ENCODE measurements at places on chromosomes 6 and 20.

GRCh38 chr20:46089167-46089416 is 670 bp downstream of the NCOA5 start:
- no peak for DNase-seq

GRCh38 chr6:91317247-91317835 is 730.5 kb upstream of the MAP3K7 start:
- no peak for DNase-seq

GRCh38 chr6:18577491-18577890 is 190.3 kb downstream of the RNF144B start:
- no peak for DNase-seq

DNA sequence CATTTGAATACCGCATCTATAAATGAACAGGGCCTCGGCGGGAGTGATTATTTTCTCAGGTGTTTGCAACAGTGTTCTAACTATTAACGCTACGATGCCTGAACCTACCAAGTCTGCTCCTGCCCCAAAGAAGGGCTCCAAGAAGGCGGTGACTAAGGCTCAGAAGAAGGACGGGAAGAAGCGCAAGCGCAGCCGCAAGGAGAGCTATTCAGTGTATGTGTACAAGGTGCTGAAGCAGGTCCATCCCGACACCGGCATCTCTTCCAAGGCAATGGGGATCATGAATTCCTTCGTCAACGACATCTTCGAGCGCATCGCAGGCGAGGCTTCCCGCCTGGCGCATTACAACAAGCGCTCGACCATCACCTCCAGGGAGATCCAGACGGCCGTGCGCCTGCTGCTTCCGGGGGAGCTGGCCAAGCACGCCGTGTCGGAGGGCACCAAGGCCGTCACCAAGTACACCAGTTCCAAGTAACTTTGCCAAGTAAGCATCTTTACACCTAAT is 70.9 kb downstream of the HFE start:
- DNase-seq: no peak

- DNase-seq: no peak
Measured at GRCh38 chr20:3871550-3872265, 17.5 kb upstream of the PANK2 start.

GRCh38 chr6:74578339-74578738 is 627.5 kb downstream of the COL12A1 start:
- DNase-seq: no peak
